ENCODE measurements at places on chromosomes 4 and X. TPM values are rescaled to one million over a fixed set of nuclear protein-coding genes. Genes with fewer than 3 reads are reported as not detected.

DNA sequence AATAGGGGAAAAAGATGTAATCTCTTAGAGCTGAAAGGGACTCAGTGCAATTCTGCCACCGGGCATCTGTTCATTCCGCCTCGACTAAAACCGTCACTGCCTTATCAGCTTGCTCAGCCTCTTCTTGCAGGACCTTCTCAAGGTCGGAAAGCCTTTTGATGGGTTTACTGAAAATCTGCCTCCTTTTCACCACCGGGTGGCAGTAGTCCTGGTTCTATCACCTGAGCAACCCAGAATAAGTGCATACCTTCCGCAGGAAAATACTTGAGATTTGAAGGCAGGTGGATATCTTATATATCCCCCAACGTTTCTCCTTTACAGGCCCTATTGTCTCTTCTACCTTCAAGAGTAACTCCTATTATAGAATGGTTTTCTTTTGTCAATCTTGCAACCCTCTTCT, 103.4 kb upstream of the PAK3 start:
- no peak for DNase-seq

DNA sequence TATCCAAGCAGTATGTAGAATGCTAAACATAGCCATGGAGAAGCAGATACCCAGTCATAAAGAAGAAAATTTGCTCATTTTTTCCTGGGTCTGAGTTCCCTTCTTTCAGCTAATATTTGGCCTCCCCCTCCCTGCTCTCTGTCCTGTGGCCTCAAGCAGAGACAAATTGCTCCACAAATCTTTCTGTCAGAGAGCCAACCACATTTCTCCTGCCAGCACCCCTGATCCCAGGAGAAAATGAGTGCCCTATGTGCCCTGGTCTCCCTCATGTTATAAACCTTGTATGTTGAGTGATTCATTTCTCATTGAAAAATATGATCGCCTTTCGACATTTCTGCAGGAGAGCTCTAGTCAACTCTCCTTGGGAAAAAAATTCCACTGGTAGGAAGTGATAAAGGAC, 82.0 kb downstream of the TMEM156 start:
- no peak for DNase-seq

Gene CLDN2
- total RNA-seq: 0.13 TPM

Gene ABLIM2
- 7.2 TPM for total RNA-seq

- no peak for DNase-seq
These were observed 14.5 kb downstream of the HMGB2 start for GRCh38 chr4:173319696-173320095.

Gene MAGEA10
- not detected for total RNA-seq
